ENCODE measurements at places on chromosomes 11 and 22. TPM values are rescaled to one million over a fixed set of nuclear protein-coding genes. Genes with fewer than 3 reads are reported as not detected.

PIH1D2 gene
- 1.5 TPM for total RNA-seq

PLET1 gene
- not detected for total RNA-seq

MYBPC3 gene
- total RNA-seq: 0.48 TPM

DGCR6L gene
- 25.7 TPM for total RNA-seq

DNAJB13 gene
- total RNA-seq: not detected

All from mesenteric fat pad (tissue), 1 donor.